ENCODE measurements at places on chromosomes 2 and 18.

DNA sequence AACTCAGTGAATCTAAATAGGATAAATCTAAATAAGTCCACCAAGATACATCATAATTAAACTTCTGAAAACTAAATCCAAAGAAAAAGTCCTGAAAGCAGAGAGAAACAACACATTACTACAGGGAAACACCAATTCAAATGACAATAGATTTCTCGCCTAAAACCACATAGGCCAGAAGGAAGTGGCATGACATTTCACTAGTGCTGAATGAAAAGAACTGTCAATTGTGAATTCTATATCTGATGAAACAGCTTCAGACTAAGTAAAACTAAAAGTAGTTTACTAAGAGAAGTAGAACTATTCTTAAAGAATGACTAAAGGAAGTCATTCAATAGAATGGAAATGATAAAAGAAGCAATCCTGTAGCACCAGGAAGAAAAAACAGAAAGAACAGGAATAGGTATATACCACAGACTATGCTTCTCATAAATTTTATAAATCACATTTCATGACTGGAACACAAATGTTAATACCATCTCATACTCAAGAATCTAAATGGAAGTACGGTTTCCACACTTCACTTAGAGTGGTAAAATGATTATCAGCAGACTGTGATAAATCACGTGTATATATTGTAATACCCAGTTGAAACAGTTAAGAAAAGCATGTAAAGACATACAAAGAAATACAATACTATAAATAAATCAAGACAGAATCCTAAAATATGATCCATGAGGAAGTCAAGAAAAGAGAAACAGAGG, 46.4 kb downstream of the ASXL2 start:
- DNase-seq: no peak

- no peak for DNase-seq
Observed at GRCh38 chr2:138648606-138649005, 131.6 kb downstream of the NXPH2 start.

- peak; percentile 7 for DNase-seq
Observed at GRCh38 chr18:9029131-9029530, 73.4 kb upstream of the NDUFV2 start.

GRCh38 chr2:22281033-22281432, 1103.9 kb upstream of the KLHL29 start:
- DNase-seq: peak; percentile 86

DNA sequence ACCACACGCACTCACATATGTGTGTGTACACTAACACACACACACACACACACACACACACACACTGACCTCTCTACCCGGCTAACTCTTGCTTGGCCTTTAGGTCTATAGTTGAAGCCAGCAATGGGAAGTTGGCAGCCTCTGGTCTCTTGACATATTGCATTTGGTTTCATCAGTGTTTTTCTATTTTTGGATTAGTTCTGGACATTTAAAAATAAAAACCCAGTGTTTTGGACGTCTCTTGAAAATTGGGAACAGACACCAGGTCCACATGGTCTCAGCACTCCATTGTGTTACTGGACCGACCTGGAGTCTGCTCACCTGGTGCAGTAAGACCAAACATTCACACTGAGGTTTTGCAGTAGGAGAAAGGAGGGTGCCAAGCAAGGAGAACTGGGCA, 50.4 kb upstream of the AFF3 start:
- DNase-seq: no peak

DNA sequence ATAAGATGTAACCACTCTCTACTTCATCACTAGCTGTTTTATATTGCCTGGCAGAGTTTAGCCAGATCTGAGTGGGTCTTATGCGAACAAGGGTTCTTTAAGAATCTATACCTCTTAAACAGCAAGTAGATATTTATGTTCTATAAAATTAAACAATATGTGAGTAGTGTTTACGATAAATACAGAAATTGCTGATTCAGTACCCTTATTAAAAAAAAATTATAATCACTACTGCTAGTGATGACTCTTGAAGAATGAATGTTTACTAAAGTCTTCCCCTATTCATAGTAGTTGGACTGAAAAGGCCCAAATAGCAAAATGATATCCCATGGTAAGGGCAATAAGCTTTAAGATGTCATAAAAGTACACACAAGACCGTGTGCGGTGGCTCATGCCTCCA, 98.7 kb upstream of the DTNB start:
- DNase-seq: no peak

- peak; percentile 25 for DNase-seq
Observed at GRCh38 chr2:97969081-97970067, 26.4 kb downstream of the TMEM131 start.

- DNase-seq: no peak
Observed at GRCh38 chr2:129275706-129276105, 703.8 kb upstream of the RAB6C start.

DNA sequence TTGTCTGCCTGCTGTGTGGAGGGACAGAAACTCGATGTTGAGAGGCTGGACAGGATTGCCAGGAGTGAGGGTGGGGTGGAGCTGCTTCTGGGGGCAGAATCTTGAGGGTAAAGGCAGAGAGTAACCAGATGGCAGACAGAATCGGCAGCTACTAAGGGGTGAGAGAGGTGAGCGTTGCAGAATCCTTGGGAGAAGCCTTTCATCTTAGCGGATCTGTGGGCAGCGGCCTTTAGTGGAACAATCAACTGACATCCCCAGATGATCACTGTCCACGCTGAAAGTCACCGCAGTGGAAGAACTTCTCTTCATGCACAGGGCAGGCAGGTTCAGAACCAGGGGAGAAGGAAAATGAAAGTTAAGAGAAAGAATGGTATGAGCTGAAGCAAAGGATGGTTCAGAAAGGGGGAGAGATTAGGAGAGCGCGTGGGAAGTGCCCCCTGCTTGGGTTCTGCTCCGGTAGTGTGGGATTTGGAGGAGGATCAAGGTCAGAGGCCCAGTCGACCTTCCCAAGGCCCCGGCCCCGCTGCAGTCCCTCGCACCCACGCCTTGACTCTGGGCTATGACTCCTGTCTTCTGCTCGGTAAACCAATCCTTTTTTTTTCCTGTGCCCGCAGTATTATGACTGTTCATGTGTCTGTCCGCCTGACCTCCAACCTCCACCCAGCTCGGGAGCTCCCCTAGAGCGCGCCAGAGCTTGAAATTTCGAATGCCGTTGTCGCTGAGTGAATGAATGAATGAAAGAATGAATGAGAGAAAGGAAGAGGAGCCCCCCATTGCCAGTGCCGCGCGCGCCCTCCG, 584 bp downstream of the BOLA3 start:
- DNase-seq: no peak

GRCh38 chr2:126107883-126108282, 548.1 kb upstream of the GYPC start:
- DNase-seq: no peak

GRCh38 chr2:60526623-60527022, 26.8 kb downstream of the BCL11A start:
- no peak for DNase-seq

DNA sequence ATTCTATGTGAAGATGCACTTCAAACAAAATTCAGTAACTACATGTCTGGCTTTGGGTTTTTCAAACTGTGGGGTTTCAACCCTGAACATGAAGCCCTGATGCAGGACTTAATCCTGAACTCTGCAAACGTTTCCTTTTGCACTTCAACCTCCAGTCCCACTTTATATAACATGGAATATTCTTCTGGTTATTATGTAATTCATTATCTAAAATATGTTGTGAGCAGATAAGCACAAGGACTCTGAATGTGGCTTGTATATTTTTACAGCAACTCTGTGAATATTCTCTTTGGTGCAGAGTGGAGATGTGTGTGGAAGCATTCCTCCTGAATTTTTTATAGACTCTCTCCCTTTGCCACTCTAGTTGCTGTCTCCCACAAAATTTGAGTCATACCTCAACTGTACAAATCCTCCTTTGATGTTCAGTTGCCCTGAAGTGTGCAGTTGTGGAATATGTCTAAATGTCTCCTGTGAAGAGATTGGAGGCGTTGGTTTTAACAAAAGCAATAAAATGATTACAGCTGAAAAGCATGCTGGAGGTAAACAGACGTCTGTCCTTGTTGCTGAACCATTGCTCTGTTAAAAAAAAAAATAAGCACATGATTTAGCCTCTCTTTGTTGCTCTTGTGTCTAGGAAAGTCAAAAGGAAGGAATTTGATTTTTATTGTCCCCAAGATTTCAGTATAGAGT, 205.1 kb upstream of the NRP2 start:
- DNase-seq: peak; percentile 58

DNA sequence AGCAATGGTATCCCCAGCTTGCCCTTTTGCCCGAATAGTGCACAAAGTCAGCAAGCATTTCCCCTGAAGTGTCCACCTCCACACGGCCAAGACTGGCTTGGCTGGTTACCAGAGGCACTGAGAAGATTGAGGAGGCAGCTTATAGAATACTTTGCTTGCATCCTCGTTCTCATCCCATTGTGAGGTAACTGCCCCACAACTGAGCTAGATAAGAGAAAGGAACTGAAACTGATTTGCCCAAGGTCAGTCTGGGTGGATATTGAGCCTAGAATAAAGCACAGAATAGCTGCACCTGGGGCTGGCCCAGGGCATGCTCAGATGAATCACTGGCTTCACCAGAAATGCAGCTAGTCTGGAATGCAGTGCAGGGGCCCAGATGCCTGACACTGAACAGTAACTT, 32.7 kb upstream of the MAP4K3 start:
- DNase-seq: peak; percentile 80

DNA sequence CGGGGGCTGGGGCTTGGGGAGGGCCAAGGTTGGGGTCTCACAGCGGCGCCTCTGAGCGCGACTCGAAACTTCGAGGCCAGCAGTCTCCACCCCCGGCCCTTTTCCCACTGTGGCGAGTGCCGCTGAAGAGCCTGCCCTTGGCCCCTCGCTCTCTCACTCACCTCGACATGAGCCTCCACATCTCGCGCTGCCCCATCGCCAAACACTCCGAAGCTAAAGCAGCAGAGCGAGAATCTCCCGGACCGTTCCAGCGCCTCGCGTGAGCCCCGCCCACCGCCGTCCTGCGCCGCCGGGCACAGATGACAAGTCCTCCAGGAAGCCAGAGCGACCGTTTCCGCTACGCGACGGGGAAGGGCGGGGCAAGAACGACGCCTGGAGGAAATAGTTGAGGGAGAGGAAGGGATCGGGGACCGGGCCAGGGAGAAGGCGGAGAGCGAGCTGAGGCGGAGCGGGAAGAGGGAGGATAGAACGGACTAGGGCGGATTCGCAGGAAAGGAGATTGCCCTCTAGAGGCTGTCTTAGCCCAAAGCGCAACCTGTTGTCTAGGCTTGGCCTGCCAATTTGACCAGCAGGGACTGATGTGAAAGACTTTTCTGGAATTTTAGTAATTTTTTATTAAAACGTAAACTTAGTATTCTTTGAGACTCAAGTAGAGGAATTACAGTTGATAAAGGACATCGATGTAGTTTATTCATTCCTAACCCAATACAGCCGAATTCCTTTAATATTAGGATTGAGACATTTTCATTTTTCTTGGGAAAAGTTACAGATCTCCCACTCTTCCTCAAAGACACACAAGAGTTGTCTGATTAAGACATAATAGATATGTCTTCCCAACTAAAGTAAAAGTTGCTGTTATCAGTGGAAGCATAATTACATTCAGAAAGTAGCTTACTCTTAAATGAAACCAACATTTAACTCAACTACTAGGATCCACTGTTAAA, at the start of gene HIBCH:
Gene HIBCH (minus strand): TSS at position 272 of the 944 bp plus-strand sequence. CDS start 76 bp downstream, at position 196.
- peak; percentile 99 for DNase-seq

DNA sequence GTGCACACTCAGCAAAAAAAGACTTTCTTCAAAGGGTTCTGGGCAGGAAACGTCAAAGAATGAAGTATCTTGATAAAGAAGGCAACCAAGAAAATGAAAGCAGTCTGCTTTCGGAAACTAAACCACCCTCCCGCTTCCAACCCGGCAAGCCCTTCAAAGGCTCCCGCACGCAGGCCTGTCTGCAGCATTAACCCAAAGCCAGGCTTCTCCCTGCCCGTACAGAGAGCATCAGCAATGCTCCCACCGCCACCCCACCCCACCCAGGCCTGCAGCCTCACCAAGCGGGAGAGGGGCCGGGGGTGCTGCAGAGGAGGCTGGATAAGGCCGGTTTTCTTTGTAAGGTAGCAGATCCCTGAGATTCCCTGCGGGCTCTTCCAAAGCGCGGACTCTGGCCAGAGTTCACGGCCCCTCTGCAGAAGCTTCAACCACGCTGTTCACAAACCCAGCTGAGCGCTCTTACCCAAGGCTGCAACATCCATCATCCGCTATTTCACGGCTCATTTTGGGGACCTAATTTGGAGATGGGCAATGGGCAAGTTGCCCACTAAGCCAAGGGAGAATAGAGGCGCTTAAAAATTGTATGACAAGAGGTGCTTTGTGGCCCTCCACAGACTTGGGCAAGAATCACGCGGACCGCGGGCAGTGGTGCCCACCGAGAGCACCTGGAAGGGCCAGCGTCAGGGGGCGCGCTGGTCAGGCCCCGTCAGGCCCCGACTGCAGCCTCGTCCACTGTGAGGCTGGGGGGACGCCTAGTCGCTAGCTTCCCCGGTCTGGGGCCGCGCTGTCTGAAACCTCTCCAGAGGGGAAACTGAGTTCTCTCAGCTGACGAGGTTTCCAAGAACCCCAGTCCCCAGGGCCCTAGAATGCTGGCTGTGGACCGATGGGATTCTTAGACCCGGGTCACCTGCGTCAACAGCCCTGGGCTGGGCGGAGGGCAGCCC, 225.4 kb upstream of the ID2 start:
- no peak for DNase-seq

Measured in astrocyte of the hippocampus (primary cell).